ENCODE measurements at places on chromosomes 2 and 18. TPM values are rescaled to one million over a fixed set of nuclear protein-coding genes. Genes with fewer than 3 reads are reported as not detected.

DNA sequence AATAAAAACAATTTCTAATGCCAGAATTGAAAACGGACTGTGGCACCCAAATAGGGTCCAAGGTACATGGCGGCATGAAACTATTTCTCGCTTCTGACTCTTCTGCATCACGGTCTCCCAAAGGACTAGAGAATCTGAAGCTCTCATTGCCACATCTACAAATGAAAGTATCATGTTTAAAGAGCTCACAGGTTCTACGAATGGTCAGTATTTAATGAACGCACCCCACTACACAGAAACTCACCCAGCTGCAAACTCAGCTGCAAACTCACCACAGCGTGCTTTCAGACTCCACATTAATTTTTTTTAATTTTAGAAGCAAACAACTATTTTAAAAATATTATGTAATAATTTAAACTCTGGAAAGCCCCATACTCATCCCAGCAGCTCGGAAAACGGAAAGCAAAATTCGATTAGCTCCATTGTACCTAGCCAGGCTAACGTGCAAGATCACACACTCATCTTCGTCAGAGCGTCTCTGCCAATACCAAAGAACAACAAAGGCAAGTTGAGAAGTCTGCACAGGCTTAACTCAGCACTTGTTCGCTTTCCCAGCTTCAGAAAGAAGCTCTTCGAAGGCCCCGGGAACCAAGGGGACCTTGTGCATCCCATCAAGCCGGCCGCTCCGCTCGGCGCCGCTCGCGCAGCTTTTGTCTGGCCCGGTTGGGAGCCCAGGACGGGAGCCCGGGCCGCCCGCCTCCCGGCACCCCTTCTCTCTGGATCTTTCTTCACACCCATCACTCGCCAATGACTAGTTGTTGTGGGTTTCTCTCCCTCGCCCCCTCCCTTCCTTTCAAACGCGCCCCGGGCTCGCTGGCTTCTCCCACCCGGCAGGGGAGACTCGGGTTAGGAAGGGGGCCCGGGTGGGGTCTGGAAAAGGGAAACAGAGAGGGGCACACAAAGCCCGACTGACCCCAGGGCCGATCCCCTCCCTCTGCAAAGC, 785 bp downstream of the CLASP1 start:
- peak; percentile 61 for DNase-seq

GRCh38 chr18:62437235-62438017, 85.4 kb upstream of the ZCCHC2 start:
- no peak for DNase-seq

- DNase-seq: peak; percentile 95
Measured at GRCh38 chr2:218418717-218419458, at the start of gene VIL1. Gene VIL1 (plus strand): TSS chr2:218419123. CDS start chr2:218423779, 4,656 bp downstream.

DNA sequence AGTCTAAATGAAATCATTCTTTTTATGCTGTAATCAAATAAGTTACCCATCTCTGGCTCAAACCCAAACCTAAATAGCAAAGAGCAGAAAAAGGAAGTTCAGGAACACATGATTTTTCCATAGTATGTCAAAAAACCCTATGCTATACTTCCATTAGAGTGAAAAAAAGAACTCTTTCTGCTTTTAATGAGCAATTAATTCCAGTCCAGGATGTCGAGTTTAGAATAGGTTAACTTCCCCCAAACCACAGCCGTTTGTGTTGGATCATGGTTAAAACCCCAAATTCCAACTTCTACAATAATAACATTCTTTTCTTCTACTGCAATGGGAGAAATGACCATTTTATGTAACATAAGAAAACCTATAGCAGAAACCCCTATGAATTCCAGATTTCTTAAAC, 171.1 kb upstream of the NRP2 start:
- DNase-seq: no peak

- DNase-seq: no peak
Measured at GRCh38 chr2:54678719-54679118, 44.7 kb upstream of the EML6 start.

GRCh38 chr2:95034221-95034620, 8.7 kb downstream of the MAL start:
- DNase-seq: no peak

- DNase-seq: no peak
Measured at GRCh38 chr18:43887491-43887890, 610.2 kb upstream of the SYT4 start.

DNA sequence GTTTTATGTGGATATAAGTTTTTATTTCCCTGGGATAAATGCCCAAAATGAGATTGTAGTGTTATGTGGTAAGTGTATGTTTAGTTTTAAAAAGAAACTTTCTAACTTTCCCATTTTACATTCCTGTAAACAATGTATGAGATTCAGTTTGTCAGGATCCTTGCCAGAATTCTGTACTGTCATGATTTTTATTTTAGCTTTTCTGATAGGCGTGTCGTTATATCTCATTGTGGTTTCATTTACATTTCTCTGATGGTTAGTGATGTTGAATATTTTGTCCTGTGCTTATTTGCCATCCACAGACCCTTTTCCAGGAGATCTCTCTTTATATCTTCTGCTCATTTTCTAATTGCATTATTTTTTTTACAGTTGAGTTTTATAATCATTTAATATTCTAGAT, 245.6 kb upstream of the CDH2 start:
- no peak for DNase-seq

DNA sequence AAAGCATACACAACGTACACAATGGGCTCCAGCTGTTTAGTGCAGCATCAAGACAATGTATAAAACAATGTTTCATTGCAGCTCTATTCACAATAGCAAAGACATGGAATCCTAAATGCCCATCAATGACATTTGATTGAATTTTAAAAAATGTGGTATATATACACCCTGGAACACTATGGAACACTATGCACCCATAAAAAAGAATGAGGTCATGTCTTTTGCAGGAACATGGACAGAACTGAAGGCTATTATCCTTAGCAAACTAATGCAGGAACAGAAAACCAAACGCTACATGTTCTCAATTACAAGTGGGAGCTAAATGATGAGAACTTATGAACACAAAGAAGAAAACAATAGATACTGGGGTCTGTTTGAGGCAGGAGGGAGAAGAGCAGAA, 315.5 kb downstream of the AGPS start:
- DNase-seq: no peak

DNA sequence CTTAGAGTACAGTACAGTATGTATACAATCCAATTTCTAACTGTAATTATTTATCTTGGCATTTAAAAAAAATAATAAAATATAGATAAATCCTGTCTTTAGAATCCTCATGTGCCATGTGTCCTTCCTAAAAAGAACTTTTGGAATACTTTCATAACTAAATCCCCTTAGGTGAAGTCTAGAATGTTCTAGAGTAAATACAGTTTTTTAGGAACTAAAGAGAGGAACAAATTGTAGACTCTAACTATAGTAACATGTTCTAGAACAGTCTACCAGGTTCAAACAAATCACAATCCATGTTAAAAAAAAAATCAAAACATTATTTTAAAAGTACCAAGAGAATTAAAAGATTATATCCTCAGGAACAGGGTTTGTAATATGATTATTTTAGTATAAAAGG, 80.6 kb upstream of the CCDC141 start:
- no peak for DNase-seq

The UGT1A4 gene
- total RNA-seq: 0.79 TPM

The PRKRA gene
- total RNA-seq: 58.3 TPM

The RGPD4 gene
- not detected for total RNA-seq
